Large intestine (tissue), 12 donors: ENCODE measurements at places on chromosomes 2 and 18. TPM values are rescaled to one million over a fixed set of nuclear protein-coding genes. Genes with fewer than 3 reads are reported as not detected.

The VAMP8 gene
- polyA plus RNA-seq = 158 TPM

The SCN3A gene
- 5.5 TPM for polyA plus RNA-seq

- H3K27ac ChIP-seq = no peak overlapping the region
- no peaks in the 10 kb centered on the region for H3K36me3 ChIP-seq
- H3K4me1 ChIP-seq = no peaks in the 10 kb centered on the region
- H3K27me3 ChIP-seq = no peaks in the 10 kb centered on the region
Measured at GRCh38 chr2:2851806-2852777, 521.0 kb upstream of the MYT1L start.

GRCh38 chr2:113025737-113026136, 20.5 kb downstream of the IL36A start:
- H3K36me3 ChIP-seq = no peaks in the 10 kb centered on the region
- H3K4me3 ChIP-seq = no peak overlapping the region
- H3K4me1 ChIP-seq = no peaks in the 10 kb centered on the region

DNA sequence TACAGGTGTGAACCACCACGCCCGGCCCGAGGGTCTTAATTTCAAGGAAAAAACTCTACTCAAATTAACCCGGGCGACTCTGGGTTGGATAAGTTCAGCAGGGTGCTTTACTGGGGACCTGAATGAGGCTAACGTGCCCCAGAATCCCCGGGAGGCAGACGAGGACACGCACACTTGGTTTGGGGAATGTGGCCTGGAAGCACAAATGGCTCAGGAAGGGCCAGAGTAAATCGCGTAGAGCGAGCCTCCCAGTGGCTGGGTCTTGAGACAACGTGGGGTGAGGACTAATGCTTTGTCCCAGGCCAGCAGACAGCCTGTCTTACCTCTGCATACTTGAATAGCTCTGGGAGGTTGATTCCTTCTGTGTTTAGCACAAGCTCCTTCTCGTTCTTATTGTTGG, 75.8 kb downstream of the POLR1A start:
- H3K36me3 ChIP-seq = peaks cover 95% of the 10 kb centered on the region
- H3K4me3 ChIP-seq = no peak overlapping the region
- no peaks in the 10 kb centered on the region for H3K27me3 ChIP-seq

DNA sequence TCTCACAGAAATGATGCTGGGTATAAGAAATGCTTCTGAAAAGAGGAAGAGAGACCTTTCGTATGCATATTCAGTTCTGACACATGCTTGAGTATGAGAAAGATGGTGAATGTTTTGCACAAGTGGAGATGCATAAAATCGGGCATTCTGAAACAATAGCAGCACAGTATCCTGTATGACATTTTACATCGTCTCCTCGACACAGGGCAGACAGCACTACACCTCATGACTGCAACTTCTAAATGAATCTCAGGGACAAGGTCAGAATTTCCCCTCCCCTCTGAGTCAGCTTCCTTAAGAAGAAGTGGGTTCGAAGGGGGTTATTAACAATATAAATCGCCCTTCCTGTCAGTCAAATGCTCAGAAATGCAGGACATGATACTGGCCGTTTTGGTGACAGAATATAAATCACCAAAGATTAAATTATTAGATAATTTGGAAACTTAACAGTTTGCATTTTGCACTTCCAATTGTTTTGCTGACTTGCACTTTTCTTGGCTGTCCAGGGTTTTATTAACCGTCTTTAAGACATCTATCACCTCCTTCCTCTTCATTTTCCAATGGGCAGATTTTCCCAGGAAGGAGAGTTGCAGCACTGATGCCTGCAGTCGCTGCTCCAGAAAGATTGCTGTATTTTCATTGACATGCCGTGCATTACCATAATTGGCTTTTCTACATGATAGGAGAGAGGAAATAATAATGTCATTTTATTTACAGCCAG, 57.2 kb downstream of the TSHZ1 start:
- H3K36me3 ChIP-seq = peaks cover 4% of the 10 kb centered on the region
- DNase-seq = no peak
- H3K27ac ChIP-seq = no peak overlapping the region
- no peaks in the 10 kb centered on the region for H3K4me1 ChIP-seq
- H3K27me3 ChIP-seq = no peaks in the 10 kb centered on the region
